Stimulated activated CD4-positive, alpha-beta T cell treated with anti-CD3 and anti-CD28 coated beads, Interleukin-1b, Interleukin-23, amount 100 ng/mL, for 24 hours (primary cell): ENCODE measurements at places on chromosomes 16 and 17.

DNA sequence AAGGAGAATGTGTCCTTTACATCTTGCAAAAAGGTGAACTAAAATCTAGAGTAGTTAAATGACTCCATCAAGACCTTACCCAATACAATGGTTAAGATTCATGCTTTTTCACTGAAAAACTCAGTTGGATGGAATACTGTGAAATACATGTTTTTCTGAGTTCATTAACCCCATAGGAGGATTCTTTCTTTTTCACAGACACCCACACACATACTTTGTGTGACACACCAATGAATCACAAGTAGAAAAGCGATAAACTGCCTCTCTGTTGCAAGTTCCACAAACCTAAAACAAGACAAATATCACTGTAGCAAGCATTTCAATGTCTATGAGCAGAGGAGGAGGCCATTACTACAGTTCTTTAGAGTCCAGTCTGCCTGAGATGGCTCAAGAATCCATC, 258.8 kb upstream of the CDH5 start:
- DNase-seq: no peak

DNA sequence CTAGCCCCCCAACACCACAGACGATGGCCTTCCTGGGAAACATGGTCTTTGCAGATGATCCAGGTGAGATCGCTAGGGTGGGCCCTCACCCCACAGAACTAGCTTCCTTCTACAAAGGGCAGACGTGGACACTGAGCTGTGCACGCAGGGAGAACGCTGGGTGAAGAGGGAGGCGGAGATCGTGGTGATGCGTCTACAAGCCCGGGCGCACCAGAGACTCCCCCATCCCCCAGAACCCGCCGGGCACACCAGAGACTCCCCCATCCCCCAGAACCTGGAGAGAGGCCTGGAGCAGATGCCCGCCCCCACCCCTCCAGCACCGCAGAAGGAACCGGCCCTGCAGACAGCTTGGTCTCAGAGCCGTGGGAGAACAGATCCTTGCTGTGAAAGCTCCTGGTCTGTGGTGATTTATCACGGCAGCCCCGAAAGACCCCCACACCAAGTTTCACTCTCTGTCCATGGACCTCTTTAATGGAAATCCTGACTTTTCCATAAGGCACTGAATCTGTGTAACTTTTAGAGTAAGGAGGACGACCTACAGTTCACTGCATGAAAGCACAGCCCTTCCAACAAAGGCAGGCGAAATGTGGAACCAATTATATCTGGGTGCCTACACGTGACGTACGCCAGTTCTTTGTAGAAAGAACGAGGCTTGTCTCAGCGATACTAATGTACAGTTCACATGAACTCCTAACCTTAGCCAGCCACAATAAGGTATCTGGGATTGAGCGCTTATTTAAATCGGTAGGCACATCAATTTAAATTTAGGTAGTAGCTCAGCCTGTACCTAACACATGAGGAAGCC, 88.5 kb downstream of the ANKRD11 start:
- DNase-seq: no peak

DNA sequence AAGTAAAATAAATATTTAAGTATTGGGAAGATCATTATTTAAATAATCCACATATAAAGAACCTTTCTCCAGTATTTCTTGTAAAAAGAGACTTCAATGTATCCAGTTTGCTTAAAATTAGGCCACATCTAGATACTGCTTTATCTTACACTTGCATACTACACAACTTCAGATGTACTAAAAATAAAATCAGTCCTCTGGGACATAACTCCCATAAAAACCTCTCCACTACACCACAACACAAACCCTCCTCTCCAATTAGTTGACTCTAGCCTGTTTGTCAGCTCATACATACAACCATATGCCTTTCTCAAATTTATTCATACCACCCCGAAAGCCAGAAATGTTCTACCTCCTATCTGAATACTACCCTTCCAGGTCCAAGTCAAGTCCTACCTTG, 21.6 kb downstream of the SPOP start:
- DNase-seq: no peak

GRCh38 chr17:42857389-42857788, 6.4 kb downstream of the AOC3 start:
- DNase-seq: no peak

- no peak for DNase-seq
Observed at GRCh38 chr17:58231641-58232040, 6.7 kb upstream of the LPO start.

DNA sequence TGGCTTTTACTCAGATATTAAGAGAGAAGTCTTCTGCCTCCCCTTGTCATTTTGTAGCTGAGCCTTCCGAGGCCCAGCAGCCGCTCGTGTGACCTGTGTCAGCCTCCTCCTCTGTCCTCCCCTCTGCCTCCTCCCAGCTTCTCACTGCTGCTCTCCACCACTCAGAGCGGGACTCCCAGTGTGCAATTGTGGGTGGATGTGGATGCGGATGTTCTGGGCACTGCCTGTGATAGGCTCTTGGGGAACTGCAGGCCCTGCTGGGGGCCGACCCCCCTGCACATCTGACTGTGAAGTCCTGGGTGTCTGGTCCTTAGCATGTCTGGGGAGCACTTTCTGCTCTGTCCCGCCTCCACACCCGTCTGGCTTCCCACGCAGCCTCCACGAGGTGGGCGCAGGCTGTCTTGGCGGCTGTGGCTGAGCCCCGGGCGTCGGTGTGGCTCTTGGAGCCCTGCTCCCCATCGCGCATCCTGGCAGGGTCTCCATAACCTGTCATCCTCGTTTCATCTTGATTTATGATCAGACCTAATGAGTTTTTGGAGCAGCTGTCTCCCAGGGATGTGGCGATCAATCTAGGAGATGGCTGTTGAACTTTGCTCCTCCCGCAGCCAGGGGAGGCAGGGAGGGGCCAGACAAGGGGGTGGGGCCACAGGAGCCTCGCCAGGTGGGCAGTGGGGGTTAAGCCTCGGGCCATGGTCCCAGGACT, 28.1 kb downstream of the GRIN2C start:
- DNase-seq: no peak

DNA sequence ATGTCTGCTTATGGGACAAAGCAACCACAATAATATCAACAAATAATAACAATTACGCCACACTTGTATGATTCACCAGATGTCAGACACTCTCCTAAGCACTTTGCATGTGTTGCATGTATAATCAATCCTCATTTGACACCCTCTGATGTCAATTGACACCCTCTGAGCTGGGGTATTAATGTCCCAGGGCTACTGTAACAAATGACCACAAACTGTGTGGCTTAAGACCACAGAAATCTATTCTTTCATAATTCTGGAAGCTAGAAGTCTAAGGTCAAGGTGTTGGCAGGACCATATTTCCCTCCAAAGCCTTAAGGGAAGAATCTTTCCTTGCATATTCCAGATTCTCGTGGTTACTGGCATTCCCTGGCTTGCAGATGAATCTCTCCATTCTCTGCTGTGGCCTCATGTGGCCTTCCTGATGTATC, 112.7 kb downstream of the NPIPB5 start:
- DNase-seq: no peak

DNA sequence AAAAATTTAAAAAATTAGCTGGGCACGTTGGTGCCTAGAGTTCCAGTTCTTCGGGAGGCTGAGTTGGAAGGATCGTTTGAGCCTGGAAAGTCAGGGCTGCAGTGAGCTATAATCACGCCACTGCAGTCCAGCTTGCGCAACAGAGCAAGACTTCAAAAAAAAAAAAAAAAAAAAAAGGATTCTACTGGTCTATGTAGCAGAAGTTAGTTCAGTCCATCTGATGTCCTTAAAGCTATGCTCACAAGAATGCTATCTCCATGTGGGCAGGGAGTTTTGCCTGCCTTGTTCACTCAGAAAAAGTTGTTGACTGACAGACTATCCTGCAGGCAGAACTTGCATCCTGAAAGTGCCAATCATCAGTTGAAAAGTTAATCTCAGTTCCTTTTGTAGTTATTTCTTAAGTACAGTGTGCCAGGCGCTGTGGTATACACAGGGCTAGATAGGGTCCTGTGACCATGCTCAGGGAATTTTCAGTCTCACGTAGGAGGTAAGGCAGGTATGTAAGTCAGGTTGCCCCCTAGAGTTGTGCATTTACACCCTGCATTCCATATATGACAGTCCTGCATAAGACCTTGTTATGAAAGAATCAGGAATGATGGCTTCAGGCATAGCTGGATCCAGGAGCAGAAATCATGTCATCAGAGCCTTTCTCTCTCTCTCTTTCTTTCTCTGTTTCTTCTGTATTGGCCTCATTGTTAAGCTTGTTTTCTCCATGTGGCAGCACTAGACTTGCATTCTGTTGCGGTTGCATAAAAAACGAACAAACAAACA, 7.6 kb downstream of the SYT17 start:
- no peak for DNase-seq

GRCh38 chr17:42016941-42017865, at the start of gene DNAJC7:
Gene DNAJC7 (minus strand): TSS chr17:42017439. CDS start chr17:42017416, 23 bp downstream.
- DNase-seq: peak; percentile 83

- DNase-seq: no peak
Observed at GRCh38 chr17:1645207-1646171, at the start of gene SCARF1. Gene SCARF1 (minus strand): TSS chr17:1645732. CDS start chr17:1645697, 35 bp downstream.

GRCh38 chr17:65332375-65332774, 195.2 kb downstream of the RGS9 start:
- DNase-seq: no peak

DNA sequence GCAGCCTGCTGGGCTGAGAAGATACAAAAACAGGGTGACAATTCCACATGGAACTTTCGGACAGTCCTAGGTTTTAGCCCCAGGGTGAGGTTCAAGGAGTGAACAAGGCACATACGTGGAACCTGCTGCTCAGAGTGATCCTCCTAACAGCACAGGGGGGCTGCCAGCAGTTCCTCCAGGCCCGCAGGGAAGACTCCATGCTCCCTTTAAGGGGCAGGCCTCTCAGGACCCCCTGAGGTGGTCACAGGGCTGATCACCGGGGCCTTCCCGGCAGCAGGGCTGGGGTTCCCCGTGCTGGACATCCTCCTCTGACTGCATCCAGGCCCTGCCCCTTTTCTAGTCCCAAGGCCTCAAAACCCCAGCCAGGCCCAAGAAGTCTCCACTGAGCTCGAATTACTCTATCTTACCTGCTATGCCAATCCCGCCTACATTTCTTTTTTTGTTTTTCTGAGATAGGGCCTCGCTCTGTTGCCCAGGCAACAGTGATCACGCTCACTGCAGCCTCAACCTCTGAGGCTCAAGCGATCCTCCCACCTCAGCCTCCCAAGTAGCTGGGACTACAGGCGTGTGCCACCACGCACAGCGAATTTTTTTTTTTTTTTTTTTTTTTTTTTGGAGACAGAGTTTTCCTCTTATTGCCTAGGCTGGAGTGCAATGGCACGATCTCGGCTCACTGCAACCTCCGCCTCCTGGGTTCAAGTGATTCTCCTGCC, 10.4 kb downstream of the CANT1 start:
- no peak for DNase-seq

DNA sequence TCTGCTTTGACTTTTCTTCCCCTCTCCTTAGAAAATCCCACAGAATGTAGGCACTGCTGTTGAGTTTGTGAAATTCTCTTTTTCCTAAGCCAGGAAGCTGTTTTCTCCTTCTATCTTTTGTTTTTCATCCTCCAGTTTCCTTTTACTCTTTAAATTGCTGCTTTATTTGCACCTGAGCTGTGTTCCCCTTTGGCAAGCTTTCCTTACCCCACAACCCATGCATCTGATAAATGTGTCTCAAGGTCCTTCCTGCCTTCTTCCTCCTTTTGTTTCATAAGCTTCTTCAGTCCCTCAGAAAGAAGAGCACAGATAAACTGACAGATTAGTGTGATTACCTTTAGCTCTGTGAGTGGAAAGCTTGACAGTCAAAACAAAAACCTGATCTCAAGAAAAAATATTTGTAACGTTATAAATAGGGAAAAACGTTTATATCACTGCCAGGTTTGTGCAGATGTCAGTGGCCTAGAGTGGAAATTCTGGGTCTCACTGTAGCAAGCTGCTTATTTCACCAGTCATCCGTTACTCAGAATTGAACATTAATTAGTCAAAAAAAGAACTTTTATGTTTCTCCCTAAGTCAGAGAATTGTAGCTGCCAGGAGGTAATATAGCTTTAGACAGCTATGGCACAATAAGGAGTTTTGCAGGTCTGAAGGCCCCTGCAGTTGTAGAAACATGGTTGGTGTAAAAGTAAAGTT, 23.6 kb downstream of the GSDMB start:
- DNase-seq: no peak

- DNase-seq: no peak
Observed at GRCh38 chr16:79312502-79312901, 288.0 kb downstream of the MAF start.

DNA sequence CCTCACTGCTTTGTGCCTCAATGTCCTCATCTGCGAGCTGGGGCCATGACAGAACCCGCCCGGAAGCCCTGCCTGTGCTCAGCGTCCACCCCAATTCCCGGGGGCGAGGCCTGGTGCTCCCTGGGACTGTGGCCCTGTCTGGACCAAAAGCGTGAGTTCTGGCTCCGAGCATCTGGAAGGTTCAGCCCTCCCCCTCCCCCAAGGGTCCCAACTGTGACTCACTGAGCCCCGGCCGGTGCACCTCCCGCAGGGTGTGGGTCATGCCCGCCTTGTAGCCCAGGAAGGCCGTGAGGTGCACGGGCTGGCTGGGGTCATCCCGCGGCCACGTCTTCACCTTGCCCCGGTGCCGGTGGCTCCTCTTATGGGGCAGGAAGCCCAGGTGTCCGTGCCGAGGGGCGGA, 755 bp downstream of the RPL3L start:
- no peak for DNase-seq

- DNase-seq: no peak
Observed at GRCh38 chr17:68302666-68303065, 11.4 kb downstream of the ARSG start.

DNA sequence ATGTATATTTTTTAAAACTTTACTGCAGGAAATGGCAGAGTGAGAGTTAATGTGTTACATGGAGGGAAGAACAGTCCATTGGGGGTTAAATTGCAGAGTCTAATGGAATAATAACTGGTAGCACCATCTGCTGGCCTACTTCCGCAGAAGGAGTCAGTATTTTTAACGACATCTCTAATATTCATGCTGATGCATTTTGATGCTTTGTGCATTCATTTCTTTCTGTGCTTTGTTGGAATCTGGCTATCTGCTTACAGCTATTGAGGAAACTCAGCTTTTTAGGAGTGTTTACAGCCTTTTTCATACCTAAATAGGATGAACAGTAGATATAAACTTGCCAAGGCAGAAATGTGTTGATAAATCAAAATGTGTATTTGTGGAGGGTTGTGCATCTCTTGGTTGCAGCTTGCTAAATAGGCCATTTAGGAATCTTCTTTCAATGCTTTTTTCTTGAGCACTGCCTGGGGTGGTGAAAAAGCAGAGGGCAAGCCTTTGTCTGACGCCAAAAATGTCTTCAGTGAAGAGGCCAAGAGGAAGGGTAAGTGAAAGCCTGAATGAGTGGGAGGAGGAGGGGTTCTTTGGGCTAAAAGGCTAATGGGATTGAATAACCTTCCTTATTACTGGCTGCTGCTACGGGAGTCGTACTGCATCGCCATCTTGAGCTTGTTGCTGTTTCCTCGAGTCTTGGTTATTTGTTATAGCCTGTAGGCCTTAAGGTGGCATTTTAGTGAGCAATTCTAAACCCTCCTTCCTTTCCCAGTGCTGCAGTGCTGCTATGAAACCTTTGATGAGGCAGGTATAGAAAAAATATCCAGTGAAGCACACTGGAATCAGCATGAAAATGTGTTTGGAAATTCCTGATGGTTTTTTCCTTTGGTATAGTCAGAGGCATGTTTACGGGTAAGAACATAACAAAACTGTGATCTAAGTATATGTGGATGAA, 153.3 kb downstream of the CHD9 start:
- DNase-seq: no peak
